ENCODE measurements at places on chromosomes 11 and 22.

DNA sequence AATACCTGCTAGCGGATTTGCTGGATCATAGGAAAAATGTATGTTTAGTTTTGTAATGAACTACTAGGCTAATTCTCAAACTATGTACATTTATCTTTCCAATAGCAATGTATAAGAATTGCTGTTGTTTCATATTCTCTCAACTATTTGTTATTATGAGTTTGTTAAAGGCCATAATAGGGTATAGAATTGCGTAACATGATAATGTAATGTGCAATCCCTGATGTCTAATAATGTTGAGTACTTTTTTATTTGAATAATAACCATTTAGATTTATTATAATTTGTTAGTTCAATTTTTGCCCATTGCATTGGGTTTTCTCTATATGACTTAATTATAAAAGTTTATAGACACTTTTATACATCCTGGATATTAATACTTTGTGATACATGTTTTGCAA, 801.6 kb downstream of the LUZP2 start:
- no peak for DNase-seq

- no peak for DNase-seq
Measured at GRCh38 chr11:67027943-67028542, 5.1 kb downstream of the SYT12 start.

GRCh38 chr22:46349681-46350080, 14.2 kb downstream of the TRMU start:
- no peak for DNase-seq

DNA sequence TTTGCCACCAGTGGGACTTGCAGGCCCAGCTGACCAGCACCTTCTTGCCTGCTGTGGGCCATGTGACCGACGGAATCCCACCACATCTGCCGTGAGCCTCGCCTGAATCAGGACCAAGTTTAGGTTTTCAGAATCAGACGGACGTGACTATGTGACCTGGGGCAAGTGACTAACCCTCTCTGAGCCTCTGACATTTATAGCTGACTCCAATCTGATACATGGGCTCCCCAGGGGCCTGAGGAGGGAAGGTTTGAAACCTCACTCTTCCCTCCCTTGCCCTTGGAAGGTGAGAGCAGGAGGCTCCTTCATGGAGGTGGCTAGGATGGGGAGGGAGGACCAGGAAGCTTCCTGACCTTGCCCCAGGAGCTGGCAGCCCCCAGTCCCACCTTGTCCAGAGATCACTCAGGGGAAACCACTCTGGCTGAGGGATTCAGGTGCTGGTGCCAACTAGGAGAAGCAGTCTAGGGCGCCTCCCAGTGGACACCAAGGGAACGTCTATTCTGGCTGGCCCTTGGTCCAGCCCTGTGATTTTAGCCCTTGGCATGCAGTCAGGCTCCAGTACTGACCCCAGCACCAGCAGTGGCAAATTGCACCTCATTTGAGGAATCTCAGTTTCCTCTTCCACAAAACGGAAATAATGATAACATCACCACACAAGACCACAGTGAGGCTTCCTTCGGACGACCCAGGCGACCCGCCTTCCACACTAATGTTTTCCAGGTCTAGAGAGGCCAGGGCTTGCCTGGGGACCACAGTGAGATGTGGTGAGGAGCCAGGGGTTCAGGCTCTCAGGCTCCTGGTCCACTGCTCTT, 47.2 kb upstream of the SYT7 start:
- peak; percentile 55 for DNase-seq

- no peak for DNase-seq
Measured at GRCh38 chr11:61569018-61569417, 11.9 kb downstream of the SYT7 start.

- DNase-seq, result no peak
Measured at GRCh38 chr11:59641156-59641555, 25.6 kb upstream of the OSBP start.

- no peak for DNase-seq
Measured at GRCh38 chr11:72871119-72871518, 56.9 kb downstream of the ATG16L2 start.

- no peak for DNase-seq
Measured at GRCh38 chr11:66479394-66480116, 679 bp upstream of the DPP3 start.

GRCh38 chr11:73410627-73411026, 34.4 kb downstream of the RELT start:
- no peak for DNase-seq

Data from muscle of back (tissue), 13 donors.